ENCODE measurements at places on chromosomes 6 and 20. TPM values are rescaled to one million over a fixed set of nuclear protein-coding genes. Genes with fewer than 3 reads are reported as not detected.

DNA sequence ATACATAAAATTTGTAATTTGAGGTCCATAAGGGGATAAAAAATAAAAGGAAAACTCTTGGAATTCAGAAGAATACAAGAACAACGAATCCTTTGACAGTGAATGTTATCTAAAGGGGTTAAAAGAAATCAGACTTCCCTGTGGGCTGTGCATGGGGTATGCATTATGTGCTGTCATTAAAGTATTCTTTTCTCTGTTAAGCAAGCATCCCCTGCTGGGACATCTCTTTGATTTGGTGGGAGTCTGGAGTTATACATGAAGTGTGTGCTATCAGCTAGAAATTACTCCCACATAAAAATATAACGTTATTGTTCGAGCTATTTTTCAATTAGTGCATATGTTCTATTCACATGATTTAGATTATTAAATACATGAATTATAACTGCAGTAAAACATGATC lies 195.2 kb downstream of the CENPW start:
- no peaks in the 10 kb centered on the region for H3K36me3 ChIP-seq
- H3K27me3 ChIP-seq, result no peaks in the 10 kb centered on the region
- no peaks in the 10 kb centered on the region for H3K4me1 ChIP-seq
- no peak overlapping the region for H3K4me3 ChIP-seq
- no peak for DNase-seq

- no peaks in the 10 kb centered on the region for H3K27me3 ChIP-seq
- no peaks in the 10 kb centered on the region for H3K36me3 ChIP-seq
- DNase-seq, result no peak
- no peaks in the 10 kb centered on the region for H3K4me1 ChIP-seq
- H3K27ac ChIP-seq, result peak overlapping the region; percentile 70
Observed at GRCh38 chr6:169075915-169076654, 177.6 kb downstream of the THBS2 start.

The GPX5 gene
- not detected for total RNA-seq

The EYA4 gene
- 4.2 TPM for total RNA-seq

DNA sequence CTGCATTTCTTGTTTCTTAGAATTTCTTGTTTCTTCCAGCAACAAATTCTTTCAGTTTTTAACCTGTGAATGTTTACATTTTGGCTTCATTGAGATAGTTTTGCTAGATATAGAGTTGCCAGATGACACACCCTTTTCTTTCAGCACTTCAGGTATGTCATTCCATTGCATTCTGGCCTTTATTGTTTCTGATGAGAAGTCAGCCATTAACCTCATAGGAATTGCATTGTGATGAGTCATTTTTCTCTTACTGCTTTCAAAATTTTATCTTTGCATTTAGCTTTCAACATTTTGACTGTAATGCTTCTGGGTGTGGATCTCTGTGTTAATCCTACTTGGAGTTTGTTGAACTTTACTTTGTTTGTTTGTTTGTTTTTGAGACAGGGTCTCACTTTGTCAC lies 440.3 kb upstream of the HS3ST5 start:
- H3K4me1 ChIP-seq, result no peaks in the 10 kb centered on the region
- H3K27me3 ChIP-seq, result no peaks in the 10 kb centered on the region
- no peaks in the 10 kb centered on the region for H3K36me3 ChIP-seq
- H3K4me3 ChIP-seq, result no peak overlapping the region
- no peak overlapping the region for H3K27ac ChIP-seq

All from breast epithelium (tissue), 4 donors.